PC-9 (cell line): ENCODE measurements at places on chromosomes 6 and 20. TPM values are rescaled to one million over a fixed set of nuclear protein-coding genes. Genes with fewer than 3 reads are reported as not detected.

DNA sequence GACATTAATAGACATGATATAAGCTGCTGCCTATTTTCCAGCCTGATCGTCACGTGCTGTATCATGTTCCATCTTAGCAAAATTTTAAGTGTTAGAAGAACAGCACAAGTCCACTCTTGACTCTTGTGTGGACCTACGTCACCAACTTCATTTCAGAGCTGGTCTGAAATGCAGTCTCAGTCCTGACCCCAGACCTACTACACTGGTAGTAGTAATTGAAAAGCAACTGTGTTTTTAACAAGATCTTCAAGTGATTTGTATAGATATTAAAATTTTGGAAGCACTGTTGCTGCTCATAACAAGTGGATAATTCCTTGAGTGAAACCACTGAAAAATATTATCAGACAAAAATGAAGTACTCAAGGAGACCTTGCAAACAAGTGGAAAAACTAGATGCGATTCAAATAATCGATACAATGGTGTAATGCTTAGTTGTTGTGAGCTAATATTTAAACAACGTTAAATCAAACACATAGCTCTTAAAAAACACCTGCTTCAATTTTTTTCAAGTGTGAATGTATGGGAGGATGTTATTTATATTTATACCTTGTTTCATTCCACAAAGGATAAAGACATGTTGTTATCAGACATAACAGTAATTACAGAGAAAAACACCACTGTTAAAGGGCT is 110.9 kb upstream of the JAG1 start:
- DNase-seq, result no peak
- H3K27ac ChIP-seq, result no peak overlapping the region
- no peaks in the 10 kb centered on the region for H3K36me3 ChIP-seq
- no peaks in the 10 kb centered on the region for H3K27me3 ChIP-seq

Gene EYA2
- total RNA-seq, result not detected in 2 replicates

Gene RWDD2A
- total RNA-seq, result 1.8 and 2.1 TPM in 2 replicates

- peak overlapping the region; percentile 95 for H3K4me3 ChIP-seq
- DNase-seq, result no peak
- H3K4me1 ChIP-seq, result peaks cover 30% of the 10 kb centered on the region
- H3K27me3 ChIP-seq, result no peaks in the 10 kb centered on the region
- 0 out of 2 replicates have a peak, but pooled peaks cover 3% of the 10 kb centered on the region for H3K36me3 ChIP-seq
These were observed 338 bp downstream of the RWDD1 start for GRCh38 chr6:116571683-116572000.

DNA sequence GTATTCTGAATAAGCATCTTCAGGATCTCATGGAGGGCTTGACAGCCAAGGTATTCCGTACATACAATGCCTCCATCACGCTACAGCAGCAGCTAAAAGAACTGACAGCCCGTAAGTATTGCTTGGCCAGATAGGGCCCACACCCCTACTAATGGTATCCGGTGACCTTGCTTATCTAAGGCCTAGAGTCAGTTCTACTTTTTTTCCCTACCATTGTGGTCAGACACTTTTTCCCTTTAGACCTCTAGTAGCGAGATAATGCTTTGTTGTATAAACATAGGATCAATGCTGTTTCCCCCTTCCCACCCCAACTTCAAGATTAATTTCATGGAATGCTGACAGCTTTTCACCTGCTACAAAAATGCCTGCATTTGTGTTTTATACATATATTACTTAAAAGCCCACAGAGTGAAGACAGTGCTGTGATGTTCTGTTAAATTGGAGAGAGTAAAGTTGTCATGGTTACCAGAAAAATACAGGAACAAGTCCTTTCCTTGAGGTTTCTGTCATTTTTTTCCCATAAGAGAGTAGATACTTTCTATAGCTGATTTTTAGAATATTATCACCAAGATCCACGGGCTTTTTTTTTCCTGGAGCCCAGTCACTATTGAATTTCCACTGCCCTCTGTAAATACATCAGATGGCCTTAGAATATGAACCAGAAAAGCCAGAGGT is 20.9 kb upstream of the PLCG1 start:
- H3K4me1 ChIP-seq, result no peaks in the 10 kb centered on the region
- no peak for DNase-seq
- H3K36me3 ChIP-seq, result peaks cover 73% of the 10 kb centered on the region

Gene SMLR1
- not detected in 2 replicates for total RNA-seq

Gene FAM135A
- 16.0 and 16.7 TPM in 2 replicates for total RNA-seq

Gene HLA-DOA
- total RNA-seq, result not detected in 2 replicates

Gene OR2J3
- not detected in 2 replicates for total RNA-seq

Gene MATN4
- total RNA-seq, result 0.33 and 0.60 TPM in 2 replicates

- DNase-seq, result no peak
- no peak overlapping the region for H3K4me3 ChIP-seq
These were observed 106.6 kb upstream of the LRFN2 start for GRCh38 chr6:40693768-40694167.

Gene RBM24
- 0.72 and 0.85 TPM in 2 replicates for total RNA-seq

DNA sequence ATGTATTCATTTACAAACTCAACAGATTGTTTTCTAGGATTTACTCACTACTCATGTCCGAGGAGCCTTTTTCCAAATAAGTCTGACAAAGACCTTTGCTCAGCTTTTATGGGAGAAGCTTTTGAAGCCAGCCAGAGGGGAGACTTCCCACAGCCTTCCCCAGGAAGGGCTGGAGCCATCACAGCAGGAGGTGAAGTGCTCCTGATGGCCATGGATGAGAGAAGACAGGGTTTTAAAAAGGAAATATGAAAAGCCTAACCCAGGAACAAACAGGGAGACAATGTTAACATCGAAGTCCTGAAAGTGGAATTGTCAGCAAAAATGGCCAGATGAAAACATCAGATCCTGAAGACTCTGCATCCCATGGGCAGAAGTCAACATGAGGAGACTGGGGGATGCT is 11.6 kb upstream of the TAGAP start:
- H3K27me3 ChIP-seq, result peaks cover 71% of the 10 kb centered on the region
- DNase-seq, result no peak
- no peak overlapping the region for H3K27ac ChIP-seq
- no peaks in the 10 kb centered on the region for H3K36me3 ChIP-seq
- no peak overlapping the region for H3K4me3 ChIP-seq
- no peaks in the 10 kb centered on the region for H3K4me1 ChIP-seq

DNA sequence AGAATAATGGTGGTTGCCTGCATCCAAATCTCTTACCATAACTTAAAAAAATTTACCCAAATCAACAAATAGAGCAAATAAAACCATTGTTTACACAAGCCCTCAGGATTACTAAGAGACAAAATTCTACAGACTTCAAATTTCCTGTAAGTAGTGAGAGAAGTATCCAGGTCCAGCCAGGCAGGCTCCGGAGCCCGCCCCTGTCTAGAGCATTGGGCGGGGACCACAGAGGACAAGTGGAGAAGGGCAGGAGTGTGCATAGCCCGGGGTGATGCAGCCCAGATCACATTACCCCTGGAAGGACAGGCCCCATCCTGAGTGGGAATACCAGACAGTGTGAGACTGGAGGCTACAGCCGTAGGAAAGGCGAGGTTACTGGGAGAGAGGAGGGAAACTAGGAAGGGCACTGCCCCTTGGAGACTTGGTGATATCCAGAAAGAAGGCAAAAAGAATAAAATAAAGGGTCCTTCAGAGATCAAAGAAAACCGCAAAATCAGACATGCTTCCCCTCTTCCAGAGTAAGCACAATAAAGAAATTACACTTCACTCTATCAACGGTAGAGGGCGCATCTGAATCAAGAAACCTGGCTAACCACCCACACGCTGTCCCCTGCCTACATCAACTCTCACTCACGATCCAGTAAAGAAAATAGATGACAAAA is 26.6 kb downstream of the RIN2 start:
- H3K27me3 ChIP-seq, result no peaks in the 10 kb centered on the region
- H3K36me3 ChIP-seq, result peaks cover 4% of the 10 kb centered on the region; the same call in 1 of the 2 replicates
- DNase-seq, result peak; percentile 90
- peak overlapping the region; percentile 91 for H3K27ac ChIP-seq
- H3K4me1 ChIP-seq, result peaks cover 44% of the 10 kb centered on the region

- H3K36me3 ChIP-seq, result peaks cover 33% of the 10 kb centered on the region
- H3K27me3 ChIP-seq, result no peaks in the 10 kb centered on the region
- peak overlapping the region; percentile 78 for H3K4me3 ChIP-seq
- H3K4me1 ChIP-seq, result peaks cover 24% of the 10 kb centered on the region; the same call in 1 of the 2 replicates
These were observed 1.2 kb downstream of the SLC35B2 start for GRCh38 chr6:44255871-44256774.

GRCh38 chr20:37726971-37727956 is 33.4 kb downstream of the CTNNBL1 start:
- no peak overlapping the region for H3K4me3 ChIP-seq
- DNase-seq, result no peak
- no peak overlapping the region for H3K27ac ChIP-seq
- no peaks in the 10 kb centered on the region for H3K27me3 ChIP-seq
- no peaks in the 10 kb centered on the region for H3K36me3 ChIP-seq

Gene LIN28B
- total RNA-seq, result not detected in 2 replicates

Gene CASS4
- total RNA-seq, result 0.15 TPM in 1 of 2 replicates, not detected in the other

- H3K4me1 ChIP-seq, result peaks cover 15% of the 10 kb centered on the region
- no peak overlapping the region for H3K27ac ChIP-seq
- no peak for DNase-seq
- H3K36me3 ChIP-seq, result no peaks in the 10 kb centered on the region
These were observed 232.4 kb downstream of the ZFAND3 start for GRCh38 chr6:38051819-38052434.

DNA sequence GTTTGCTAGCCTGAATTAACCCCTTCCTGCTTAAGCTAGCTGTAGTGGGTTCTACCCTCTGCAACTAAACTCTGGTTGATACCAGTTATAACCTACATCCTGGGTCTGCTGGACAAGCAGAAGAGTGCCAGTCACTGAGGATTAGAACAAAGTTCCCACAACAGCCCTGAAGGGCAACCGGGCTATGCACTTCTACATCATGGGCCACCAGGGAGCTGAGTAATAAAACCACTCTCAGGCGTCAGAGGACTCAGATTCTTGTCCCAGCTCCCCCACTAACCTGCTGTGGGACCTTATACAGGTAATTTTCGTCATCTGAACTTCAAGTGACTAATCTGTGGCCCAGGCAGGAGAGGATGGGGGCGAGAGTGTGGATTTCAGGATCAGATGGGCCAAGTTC is 56.8 kb downstream of the EYA2 start:
- no peak overlapping the region for H3K27ac ChIP-seq
- no peaks in the 10 kb centered on the region for H3K27me3 ChIP-seq
- no peak overlapping the region for H3K4me3 ChIP-seq

GRCh38 chr20:24432046-24432442 is 37.4 kb upstream of the SYNDIG1 start:
- DNase-seq, result no peak
- H3K27ac ChIP-seq, result no peak overlapping the region
- H3K27me3 ChIP-seq, result no peaks in the 10 kb centered on the region
- H3K4me1 ChIP-seq, result no peaks in the 10 kb centered on the region
- no peak overlapping the region for H3K4me3 ChIP-seq
- H3K36me3 ChIP-seq, result no peaks in the 10 kb centered on the region

Gene CST1
- total RNA-seq, result 0.76 TPM in 1 of 2 replicates, not detected in the other

GRCh38 chr6:38524436-38525145 is 115.1 kb downstream of the BTBD9 start:
- H3K27me3 ChIP-seq, result no peaks in the 10 kb centered on the region
- no peaks in the 10 kb centered on the region for H3K4me1 ChIP-seq
- no peak overlapping the region for H3K4me3 ChIP-seq
- no peak for DNase-seq
- H3K36me3 ChIP-seq, result no peaks in the 10 kb centered on the region
- no peak overlapping the region for H3K27ac ChIP-seq

Gene BACH2
- 2.3 and 4.2 TPM in 2 replicates for total RNA-seq

Gene GATA5
- 0.96 and 2.1 TPM in 2 replicates for total RNA-seq

DNA sequence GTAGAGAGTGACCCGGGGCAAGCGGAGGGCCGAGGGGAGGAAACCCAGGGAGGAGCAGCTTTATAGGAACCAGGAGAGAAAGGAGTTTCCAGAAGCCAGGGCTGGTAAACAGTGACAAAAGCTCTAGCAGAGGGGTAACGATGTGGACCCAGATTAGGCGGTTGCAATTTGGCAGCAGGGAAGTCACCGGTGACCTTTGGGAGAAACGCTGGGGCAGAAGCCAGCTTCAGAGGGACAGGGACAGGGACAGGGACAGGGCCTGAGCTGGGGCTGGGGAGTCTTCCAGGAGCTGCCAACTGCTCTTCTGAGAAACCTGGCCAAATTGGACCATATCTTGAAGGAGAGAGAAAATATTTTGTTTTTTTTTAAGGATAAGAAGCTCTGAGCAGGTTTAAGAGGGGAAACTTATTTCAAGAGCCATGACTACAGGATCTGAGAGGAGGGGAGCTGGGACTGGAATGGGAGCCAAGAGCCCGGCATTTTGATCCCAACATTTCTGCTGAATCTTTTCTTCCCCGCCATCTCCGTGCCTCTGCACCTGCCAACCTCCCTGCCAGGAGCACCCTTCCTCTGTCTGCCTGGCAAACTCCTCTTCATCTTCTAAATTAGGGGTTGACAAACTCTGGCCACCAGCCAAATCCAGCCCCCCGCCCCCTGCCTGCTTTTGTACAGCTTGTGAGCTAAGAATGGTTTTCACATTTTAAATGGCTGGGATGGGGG is 22.6 kb upstream of the PREX1 start:
- peak; percentile 3 for DNase-seq
- H3K4me3 ChIP-seq, result no peak overlapping the region
- no peaks in the 10 kb centered on the region for H3K27me3 ChIP-seq
- H3K27ac ChIP-seq, result no peak overlapping the region

- H3K27me3 ChIP-seq, result no peaks in the 10 kb centered on the region
- H3K36me3 ChIP-seq, result 0 out of 2 replicates have a peak, but pooled peaks cover 4% of the 10 kb centered on the region
- H3K4me3 ChIP-seq, result no peak overlapping the region
- no peak overlapping the region for H3K27ac ChIP-seq
- H3K4me1 ChIP-seq, result no peaks in the 10 kb centered on the region
These were observed 98.1 kb upstream of the VSTM2L start for GRCh38 chr20:37804584-37805566.

DNA sequence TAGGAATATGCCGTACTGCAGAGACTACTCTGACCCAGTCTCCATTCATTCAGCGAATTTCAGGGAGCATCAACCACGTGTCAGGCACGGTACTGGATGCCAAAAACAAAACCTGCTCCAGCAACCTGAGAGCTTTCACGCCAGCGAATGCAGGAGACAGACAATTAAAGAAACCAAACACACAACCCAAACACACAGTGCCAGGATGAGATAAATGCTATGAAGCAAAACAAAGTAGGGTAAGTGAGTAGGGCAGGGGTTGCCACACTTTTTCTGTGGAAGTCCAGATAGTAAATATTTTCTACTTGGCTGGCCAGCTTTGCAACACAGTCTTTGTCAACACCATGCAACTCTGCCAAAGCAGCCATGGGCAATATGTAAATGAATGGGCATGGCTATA is 10.0 kb downstream of the MOCS1 start:
- no peak for DNase-seq
- H3K27me3 ChIP-seq, result peaks cover 63% of the 10 kb centered on the region
- no peaks in the 10 kb centered on the region for H3K36me3 ChIP-seq

DNA sequence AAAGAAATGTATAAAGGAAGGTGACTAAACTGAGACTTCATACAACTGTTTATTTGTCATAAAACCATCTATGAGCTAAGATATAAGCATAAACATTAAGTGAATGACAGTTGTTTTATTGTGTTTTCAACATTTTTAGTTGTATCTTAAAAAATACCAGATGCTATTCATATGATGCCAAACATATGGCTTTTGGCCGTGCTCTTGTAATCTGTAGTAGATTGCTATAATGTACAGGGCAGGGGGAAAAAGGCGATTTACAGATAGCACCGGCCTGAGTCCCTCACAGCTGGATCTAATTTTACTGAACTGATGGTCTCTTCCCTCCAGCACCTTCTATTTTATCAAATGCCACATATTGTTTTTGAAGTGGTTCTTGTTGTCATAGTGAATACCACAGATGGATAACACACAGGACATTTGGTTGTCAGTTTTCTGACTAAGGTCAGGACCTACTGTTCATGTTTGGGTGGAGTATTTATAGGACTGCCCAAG is 48.2 kb downstream of the CENPW start:
- no peak overlapping the region for H3K27ac ChIP-seq
- H3K4me1 ChIP-seq, result no peaks in the 10 kb centered on the region
- no peak overlapping the region for H3K4me3 ChIP-seq
- H3K27me3 ChIP-seq, result no peaks in the 10 kb centered on the region
- no peak for DNase-seq

Gene ZSCAN16
- total RNA-seq, result 5.6 and 5.9 TPM in 2 replicates

Gene MMP24
- total RNA-seq, result 0.45 and 0.48 TPM in 2 replicates
